ENCODE measurements at places on chromosomes 6 and 20.

- DNase-seq: no peak
These were observed 126.4 kb upstream of the MAFB start for GRCh38 chr20:40815156-40816038.

GRCh38 chr6:29675561-29675960, 5.4 kb downstream of the ZFP57 start:
- DNase-seq: no peak

DNA sequence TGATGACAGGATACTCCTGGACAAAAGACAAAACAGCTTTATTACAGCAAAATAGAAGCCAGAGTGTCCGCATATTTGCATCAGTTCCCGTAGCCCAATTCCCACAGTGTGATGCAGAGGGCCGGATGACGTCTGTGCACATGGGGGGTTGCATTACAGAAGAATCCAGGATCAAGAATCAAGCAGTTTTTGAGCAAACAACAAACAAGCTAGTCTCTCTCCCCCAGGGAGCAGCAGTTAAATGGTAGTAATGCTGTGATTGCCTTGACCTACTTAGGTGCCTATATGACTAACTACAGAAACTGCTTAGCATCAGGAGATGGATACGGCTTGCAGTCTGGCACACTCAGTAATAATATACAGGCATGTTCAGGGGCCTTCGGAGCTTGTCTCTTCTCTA, 3.2 kb upstream of the SDHAF4 start:
- no peak for DNase-seq

- no peak for DNase-seq
These were observed 244.5 kb upstream of the JARID2 start for GRCh38 chr6:15001326-15001910.

GRCh38 chr20:53216856-53217576, 244.9 kb downstream of the TSHZ2 start:
- DNase-seq: no peak

- DNase-seq: peak; percentile 82
These were observed 21.2 kb downstream of the TGM2 start for GRCh38 chr20:38143646-38144554.

DNA sequence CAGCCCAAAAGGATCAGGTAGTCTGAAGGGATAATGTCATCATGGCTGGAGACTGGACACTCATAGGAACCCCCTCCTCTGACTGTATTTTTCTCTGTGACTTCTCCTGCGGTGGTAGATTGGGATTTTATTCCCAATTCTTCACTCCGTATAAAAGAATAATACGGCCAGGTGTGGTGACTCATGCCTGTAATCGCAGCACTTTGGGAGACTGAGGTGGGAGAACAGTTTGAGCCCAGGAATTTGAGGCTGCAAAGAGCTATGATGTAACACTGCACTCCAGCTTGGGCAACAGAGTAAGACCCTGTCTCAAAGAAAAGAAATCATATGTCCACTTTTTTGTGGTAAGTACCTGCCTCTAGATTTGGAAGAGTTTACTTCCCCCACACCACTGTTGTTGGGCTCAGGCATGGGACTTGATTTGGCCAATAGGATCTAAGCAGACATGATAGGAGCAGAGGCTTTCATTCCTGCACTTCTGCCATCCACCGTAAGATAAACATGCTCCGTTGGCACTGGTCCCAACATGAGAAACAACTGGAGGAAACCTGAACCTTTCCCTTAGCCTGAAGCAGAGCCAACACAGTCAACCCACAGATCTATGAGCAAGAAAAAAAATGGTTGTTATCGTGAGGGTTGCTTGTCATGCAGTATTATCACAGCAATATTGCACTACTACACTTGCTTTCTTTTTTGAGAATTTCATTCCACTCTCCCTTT, 82.0 kb downstream of the JPH2 start:
- no peak for DNase-seq

DNA sequence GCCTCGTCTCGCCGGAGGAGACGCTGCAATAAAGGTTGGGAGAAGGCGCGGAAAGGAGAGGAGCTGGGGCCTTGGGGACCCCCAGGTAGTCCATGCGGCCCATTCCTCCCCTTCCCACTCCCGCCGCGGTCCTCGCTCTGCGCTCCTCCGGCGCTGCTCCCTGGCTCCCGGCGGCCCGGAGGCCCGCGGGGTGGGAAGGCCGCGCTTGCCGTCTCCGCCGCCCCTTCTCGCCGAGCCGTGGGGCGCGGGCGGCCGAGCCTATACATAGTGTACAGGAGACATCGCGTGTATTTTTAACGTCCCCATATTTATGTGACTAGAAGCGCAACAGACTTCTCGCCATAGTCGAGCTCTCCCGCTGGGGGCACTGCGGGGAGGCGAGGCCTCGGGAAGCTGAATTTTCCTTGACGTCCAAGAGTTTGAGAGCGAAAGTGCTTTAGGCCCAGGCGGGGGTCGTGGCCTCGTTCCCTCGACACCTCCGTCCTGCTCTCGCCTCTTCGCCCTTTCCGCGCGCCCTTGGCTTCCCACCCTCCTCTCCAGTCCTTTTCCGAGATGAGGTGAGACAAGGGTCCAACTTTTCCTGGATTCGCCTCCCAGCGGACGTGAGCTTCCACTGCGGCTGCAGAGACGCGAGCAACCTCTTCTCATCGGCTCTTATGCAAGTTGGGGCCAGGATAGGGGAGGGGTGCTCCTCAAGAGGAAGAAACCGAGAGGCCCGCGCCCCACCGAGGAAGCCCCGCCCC, 29.0 kb downstream of the SLC12A5 start:
- no peak for DNase-seq

DNA sequence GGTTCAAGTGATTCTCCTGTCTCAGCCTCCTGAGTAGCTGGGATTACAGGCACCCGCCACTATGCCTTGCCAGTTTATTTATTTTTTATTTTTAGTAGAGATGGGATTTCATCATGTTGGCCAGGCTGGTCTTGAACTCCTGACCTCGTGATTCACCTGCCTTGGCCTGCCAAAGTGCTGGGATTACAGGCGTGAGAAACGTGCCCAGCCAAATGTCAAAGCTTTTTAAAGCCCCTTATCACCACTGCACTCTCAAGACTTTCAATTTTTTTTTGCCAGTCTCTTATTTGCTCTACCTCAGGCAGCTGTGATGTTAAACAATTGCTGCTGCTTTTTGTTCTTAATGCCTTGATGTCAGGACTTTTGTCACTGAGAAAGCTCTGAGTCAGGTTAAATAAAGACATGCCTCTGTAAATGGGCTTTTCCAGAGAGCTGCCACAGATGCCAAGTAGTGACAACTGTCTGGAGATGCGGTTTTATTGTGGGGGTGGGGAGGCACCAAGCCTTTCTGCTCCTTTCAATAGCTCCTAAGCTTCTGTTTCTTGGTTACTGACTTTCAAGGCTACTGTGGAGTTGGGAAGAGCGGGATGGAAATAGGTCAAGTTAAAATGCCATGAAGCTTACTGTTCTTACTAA, 29.2 kb downstream of the RSPH3 start:
- DNase-seq: no peak

DNA sequence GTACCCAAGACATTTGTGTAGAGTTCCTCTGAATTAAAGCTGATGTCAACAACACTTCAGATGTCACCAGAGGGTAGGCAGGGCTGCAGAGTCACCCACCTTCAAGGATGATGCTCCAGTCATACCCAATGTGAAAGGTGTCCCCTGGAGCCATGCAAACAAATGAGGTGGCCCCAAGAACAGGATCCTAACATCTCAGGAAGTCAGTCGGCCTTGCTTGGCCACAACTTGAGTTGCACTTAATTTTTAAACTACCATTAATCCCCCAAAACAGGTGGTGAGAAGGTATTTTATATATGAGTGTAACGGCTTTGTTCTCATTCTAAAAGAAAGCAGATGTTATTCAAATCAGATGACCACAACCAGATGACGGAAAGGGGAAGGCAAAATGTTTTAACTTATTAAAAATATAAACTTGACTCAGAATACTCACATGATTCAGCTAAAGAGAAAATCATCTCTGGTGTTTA, 21.1 kb upstream of the SERPINB1 start:
- DNase-seq: no peak

Measured in stromal cell of bone marrow (primary cell).